Femur (tissue), 1 donor: ENCODE measurements at places on chromosomes 3 and 15.

- no peak for DNase-seq
These were observed 74.9 kb downstream of the OSBPL10 start for GRCh38 chr3:31906182-31906581.

DNA sequence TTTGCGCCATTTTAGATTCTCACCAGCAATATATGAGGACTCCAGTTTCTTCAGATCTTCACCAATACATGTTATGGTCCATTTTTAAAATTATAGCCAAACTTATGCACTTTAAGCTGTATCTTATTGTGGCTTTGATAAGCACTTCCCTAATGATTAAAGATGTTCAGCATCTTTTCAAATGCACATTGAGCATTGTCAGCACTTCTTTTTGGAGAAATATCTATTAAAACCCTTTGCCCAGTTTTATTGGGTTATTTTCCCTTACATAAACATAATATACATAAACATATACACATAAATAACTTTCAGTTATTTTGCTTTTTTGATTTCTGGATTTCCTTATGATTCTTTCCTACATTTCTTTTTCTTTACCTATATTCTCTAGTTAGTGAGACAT is 83.8 kb downstream of the ROBO1 start:
- DNase-seq: no peak

DNA sequence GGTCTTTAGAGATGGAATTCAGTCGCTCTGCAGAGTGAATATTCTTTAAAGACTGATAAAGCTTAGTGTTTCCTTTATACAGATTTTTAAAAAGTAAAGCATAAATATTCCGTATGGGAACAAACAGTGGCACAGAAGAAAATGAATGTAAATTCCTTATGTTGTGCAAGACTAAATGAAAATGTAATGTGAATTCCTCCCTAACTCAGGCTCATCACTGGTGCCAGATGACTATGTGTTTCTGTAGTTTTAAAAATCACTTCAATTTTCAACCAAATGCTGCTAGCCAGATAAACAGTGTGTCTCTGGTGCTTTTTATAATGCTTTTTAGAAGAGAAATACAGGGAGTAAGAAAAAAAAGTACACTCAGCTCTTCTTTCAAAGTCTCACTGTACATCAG is 154.8 kb upstream of the SNTN start:
- DNase-seq: no peak

DNA sequence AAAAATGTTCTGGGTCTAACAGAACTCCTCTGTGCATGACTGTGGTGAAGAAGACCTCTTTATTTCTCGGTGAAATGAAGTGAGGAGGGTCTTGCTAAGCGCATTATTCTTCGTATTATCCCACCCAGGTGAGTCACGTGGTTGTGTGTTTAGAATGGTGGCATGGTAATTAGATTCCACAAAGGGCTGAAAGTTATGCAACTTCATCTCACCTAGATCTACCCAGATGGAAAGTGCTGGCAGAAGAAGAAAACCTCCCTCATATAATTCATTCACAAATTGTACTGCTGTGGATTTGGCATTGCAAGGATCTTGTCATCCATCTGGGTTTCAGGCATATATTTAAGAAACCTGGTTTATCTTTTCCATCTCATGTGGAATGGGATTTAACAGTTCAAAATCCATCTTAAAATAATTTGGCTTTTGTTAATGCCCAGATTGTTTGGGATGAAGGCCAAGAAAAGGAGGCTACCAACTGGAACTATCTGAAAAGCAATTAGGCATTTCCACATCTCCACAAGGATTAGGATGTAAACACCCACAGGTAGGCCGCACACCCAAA is 175.3 kb downstream of the PLCL2 start:
- DNase-seq: no peak
